Dorsolateral prefrontal cortex (tissue), 122 donors: ENCODE measurements at places on chromosomes 2 and 18. TPM values are rescaled to one million over a fixed set of nuclear protein-coding genes. Genes with fewer than 3 reads are reported as not detected.
A peak's percentile ranks its signal among the peaks of the same experiment; 100 is the strongest.

Gene LONRF2
- 72.7 TPM for total RNA-seq

Gene GNAL
- 45.5 TPM for total RNA-seq

Gene SNORC
- 31.5 TPM for total RNA-seq

DNA sequence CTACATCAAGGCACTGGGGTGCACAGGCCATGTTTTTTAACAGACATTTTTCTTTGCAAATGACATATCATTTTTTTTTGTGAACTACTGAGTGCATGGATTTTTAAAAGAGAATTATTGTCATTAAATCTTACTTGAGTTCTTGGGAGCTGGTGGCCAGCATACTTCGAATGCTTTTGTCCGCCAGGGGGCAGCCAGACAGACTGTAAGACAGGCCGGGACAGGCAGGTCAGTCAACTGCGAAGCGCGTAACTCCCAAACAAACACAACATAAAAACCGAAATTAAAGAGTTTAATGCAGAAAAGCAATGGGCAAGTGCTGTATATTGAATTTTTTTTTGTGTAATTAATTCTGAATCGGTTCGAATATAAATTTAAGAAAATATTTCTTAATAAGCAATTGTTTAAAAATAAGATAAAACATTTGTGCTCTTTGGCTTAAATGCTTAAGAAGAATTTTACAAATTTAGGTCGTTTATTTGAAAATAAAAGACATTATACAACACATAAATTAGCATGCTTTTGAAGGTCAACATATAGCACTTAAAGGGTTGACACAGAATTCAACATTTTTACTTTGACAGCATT is 142.2 kb upstream of the PXDN start:
- DNase-seq: peak; percentile 68

DNA sequence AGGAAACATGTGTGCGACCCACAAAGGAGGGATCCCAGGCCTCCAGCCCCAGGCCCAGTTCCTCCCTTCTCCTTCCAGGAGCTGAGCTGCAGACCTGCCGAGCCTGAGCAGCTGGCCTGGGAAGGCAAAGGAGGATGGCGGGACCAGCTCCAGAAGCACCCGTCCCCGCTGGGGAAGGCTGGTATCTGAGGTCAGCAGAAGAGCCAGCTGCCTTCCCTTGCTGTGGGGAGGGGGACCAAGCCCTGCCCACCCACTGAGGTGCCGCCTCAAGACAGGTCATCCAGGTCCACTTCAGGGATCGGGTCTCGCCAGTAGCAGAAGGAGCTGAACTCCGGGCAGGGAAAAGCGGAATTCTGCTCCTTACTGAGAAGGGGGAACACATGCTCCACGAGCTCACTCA is 73.2 kb downstream of the EMILIN2 start:
- DNase-seq: no peak

- DNase-seq: no peak
Observed at GRCh38 chr2:164388511-164388910, 232.8 kb downstream of the GRB14 start.

DNA sequence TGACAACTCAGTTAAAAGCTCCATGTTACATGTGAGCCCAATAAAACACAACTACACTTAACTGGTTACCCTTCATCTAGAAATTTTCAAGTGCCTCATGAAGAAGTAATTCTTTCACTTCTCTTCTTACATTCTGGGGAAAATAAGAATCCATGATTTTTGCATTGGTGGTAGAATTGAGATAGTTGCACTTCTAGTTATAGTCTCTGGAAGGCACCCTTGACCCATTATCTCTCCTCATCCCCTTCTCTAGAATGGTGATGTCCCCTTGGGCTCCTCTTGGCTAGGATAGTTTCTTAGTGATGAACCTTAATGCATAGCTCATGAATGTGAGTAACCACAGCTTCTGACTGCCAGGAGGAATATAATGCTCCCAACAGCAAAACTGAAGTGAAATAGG is 3.6 kb downstream of the LGALSL start:
- DNase-seq: no peak

DNA sequence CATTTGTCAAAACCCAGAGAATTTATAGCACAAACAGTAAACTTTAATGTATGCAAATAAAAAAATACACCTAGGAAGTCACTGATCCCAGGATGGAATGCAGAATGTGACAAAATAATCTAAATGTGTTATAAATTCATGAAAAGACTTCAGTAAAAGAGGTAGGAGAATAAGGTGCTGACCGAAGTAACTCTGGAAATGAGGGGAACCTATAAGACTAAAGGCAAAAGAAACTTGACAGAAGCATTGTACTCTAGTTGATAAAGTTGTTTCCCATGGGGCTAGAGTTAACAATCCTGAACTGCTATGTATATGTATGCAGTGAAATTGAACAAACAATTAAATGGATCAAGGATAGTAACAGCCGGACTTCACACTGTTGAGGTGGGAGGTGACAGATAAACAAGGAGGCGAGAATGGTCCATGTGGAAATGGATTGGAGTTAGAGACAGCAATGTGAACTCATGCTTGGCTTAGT is 24.5 kb downstream of the IRS1 start:
- DNase-seq: no peak

DNA sequence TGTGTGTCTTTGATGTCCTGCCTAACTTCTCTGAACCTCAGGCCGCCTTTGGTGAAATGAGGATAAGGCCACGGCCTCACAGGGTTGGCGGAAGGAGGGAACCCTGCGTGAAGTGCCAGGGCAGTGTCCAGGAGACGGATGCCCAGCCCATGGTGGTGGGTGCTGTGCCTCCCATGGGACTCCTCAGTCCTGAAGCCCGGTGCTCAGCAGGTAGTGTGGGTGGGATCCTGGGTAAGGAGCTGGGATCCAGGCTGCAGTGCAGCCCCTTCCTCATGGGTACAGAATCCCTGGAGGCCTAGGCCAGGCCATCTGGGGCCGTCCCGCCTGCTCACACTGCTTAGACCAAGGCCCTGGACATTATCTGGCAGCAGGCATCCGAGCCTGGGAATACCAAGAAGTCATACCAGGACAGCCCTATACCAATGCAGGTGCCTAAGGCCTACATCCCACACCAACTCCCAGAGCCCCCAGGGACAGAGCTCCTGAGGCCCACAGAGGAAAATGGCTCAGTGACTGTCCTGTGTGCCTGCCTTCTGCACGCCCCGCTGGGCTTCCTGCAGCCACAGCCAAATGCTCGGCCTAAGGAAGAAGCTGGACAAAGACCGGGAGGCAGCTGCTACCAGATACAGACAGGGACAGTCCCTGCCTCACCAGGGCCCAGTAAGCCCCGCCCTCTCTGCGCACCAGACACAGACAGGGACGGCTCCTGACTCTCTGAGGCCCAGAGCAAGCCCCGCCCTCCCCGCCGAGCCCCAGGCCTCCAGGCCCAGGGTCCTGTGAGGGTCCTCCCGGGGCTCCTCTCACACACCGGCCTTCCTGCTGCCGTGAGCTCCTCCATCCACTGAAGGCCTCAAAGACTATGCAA is 78.0 kb downstream of the NDUFA10 start:
- DNase-seq: peak; percentile 31

GRCh38 chr18:48732767-48733424 is 194.1 kb downstream of the CTIF start:
- no peak for DNase-seq

DNA sequence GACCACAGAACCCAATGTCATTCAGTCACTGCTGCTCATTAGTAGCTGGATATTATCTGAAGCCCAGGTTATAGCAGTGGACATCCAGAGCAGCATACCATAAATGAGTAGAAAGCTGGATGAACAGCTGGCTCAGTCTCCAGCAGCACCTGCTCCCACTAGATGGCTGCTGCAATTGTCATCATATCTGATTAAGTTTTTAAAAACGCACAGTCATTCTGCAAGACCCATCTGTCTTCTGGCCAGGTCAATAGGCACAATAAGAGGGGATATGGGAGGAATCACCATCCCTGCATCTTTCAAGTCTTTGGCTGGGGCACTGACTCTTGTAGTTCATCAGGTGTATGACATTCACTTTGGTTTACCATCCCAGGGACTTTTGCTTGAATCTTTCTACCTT is 55.1 kb upstream of the XDH start:
- DNase-seq: no peak
